ENCODE measurements at places on chromosomes 5 and 9. TPM values are rescaled to one million over a fixed set of nuclear protein-coding genes. Genes with fewer than 3 reads are reported as not detected.

SLC9A3 gene
- 1.9 TPM for total RNA-seq

SPINK7 gene
- total RNA-seq, result not detected

MYORG gene
- 0.77 TPM for total RNA-seq

SCGB3A2 gene
- total RNA-seq, result not detected

PCDHB3 gene
- under 0.01 TPM for total RNA-seq

IFNK gene
- total RNA-seq, result not detected

OTULINL gene
- not detected for total RNA-seq

OSMR gene
- 28.0 TPM for total RNA-seq

INSL4 gene
- total RNA-seq, result under 0.01 TPM

AHRR gene
- 41.0 TPM for total RNA-seq

GLT6D1 gene
- total RNA-seq, result not detected

TMEM215 gene
- under 0.01 TPM for total RNA-seq

CAVIN4 gene
- 2.2 TPM for total RNA-seq

TEX53 gene
- total RNA-seq, result not detected

GRAMD2B gene
- 10.7 TPM for total RNA-seq

TMC1 gene
- total RNA-seq, result not detected

TIGD6 gene
- total RNA-seq, result 5.0 TPM

OR1J2 gene
- not detected for total RNA-seq

PNPLA7 gene
- 0.93 TPM for total RNA-seq

PAPPA gene
- total RNA-seq, result 4.0 TPM

TAF1L gene
- not detected for total RNA-seq

MEGF10 gene
- not detected for total RNA-seq

SLC6A18 gene
- total RNA-seq, result not detected

EFCAB9 gene
- total RNA-seq, result not detected

FOXD1 gene
- not detected for total RNA-seq

PTPN3 gene
- total RNA-seq, result 4.7 TPM

ARL15 gene
- 22.0 TPM for total RNA-seq

ZNF883 gene
- 0.31 TPM for total RNA-seq

C9orf50 gene
- total RNA-seq, result not detected

SARDH gene
- total RNA-seq, result 7.3 TPM
